ENCODE measurements at places on chromosomes 7 and 10. TPM values are rescaled to one million over a fixed set of nuclear protein-coding genes. Genes with fewer than 3 reads are reported as not detected.

Gene SPDYE18
- total RNA-seq = not detected

DNA sequence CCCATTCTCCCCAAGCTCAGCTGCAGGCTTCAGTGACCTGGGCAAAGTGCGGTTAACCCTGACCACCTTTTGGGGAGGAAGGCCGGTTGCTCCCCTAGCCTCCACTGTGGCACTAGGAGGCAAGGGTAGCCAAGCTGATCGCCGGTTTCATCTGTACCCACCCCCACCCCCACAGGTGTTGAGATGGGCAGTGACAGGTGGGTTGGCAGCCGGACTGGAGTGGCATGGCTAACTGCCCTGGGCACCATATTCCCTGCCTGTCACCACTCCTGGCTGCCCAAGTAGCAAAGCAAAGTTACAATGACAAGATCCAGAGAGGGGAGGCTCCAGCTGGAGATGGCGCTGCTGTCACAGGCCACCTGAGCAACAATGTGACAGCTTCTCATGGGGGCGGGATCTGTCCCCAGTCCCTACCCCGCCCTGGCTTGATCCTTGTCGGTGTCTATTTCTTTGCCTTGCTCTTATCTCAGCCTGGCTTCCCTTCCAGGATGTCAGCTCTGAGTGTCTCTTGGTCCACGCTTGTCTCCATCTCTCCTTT lies 27.0 kb upstream of the BMS1 start:
- DNase-seq = no peak

DNA sequence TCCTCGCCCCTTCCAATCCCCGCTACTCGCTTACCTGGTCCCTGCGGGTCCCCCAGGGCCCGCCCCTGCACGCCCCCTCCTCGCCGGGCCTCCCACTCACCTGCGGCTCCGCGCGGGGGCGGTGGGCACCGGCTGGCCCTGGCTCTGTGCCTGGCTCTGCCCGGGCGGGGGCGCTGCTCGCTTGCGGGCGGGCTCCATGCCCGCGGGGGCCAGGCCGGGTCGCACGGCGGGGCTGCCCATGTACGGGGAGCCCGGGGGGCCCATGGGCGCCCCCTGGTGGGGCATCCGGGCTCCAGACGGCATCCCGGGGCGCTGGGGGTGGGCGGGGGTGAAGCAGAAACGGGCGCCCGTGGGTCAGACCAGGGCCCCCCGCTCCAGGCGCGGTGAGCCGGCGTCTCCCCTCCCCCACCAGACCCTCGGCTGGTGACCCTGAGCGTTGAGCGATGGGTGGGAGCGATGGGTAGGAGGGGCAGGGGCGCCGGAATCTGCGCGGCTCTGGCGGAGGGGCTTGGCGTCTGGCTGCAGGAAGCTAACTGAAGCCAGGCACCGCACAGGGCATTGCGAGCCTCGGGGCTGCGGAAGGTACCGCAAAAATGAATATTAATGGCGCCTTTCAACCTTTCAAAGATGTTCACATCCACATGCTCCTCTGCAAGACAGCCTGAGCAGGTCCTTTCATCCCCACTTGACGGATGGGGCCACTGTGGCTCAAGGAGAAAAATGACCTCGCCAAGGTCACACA lies 3.0 kb downstream of the SMARCD3 start:
- DNase-seq = peak; percentile 99

GRCh38 chr7:81693080-81693479 lies 76.8 kb downstream of the HGF start:
- DNase-seq = no peak

DNA sequence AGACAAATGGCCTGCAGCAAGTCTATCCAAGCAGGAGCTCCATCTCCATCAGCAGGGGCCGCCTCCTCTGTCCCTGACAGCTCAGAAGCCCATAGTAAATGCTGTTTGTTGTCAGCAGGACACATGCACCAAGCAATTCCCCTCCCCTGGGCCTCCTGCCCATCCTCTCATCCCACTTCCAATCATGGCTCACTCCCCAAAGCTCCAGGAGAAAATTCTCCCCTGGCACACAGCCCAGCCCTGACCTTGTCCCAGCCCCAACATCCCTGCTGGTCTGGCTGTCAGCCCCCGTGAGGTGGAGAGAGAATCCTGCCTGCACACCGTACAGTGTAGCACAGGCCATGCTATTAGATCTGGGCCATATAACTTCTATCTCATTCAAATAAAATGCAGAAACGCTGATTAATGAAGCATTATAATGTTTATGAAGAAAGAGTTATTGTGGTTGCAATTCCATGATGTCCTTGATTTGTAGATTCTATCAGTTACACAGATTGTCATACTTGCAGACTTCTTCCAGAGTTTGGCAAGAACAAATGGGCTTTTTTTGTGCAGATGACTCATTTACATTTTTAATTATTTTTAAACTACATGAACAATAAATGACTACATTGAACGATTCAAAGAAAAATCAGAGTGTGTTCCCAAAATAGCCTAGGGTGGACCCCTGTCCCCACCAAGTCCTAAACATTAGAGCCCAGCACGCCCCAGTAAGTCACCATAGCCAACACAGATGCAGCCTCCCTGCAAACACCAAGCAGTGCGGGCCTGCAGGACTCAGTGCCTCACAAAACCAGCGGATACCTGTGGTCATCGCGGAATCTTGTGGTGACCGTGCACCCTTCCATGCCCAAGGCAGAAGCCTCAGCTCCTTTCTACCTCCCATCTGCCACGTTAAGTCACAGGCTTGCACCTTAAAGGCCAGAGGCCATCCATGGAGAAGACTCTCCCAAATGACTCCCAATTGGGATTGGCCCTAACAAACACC lies 70.1 kb downstream of the COBL start:
- no peak for DNase-seq

GRCh38 chr10:129622736-129623135 lies 155.7 kb downstream of the MGMT start:
- DNase-seq = no peak

Gene FXYD4
- not detected for total RNA-seq

- DNase-seq = no peak
Measured at GRCh38 chr10:76711222-76711997, 926.2 kb downstream of the KCNMA1 start.

- no peak for DNase-seq
Measured at GRCh38 chr7:156816943-156817572, 75.9 kb downstream of the LMBR1 start.

Gene MMS19
- 60.4 TPM for total RNA-seq

DNA sequence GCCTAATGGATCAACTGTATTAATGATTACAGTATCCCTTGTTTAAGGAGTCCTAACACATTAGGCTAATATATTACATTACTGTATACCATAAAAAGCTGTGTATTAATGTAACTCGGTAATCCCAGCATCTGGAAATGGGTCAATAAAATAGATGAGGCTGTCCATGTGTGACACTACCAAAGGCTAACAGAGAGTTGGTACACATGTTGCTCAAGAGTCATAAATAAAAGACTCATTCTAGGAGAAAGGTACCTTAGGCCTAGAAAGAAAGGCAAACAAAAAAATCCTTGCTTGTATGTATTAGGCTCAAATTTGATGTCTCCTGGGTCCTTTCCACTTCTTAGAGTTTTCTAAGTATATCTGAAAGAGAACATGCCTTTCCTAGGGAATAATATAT lies 14.6 kb downstream of the MCMBP start:
- DNase-seq = no peak

GRCh38 chr10:86411852-86412560 lies 45.4 kb upstream of the GRID1 start:
- DNase-seq = no peak

- DNase-seq = peak; percentile 79
Measured at GRCh38 chr7:90856351-90857070, 260.4 kb downstream of the CDK14 start.

DNA sequence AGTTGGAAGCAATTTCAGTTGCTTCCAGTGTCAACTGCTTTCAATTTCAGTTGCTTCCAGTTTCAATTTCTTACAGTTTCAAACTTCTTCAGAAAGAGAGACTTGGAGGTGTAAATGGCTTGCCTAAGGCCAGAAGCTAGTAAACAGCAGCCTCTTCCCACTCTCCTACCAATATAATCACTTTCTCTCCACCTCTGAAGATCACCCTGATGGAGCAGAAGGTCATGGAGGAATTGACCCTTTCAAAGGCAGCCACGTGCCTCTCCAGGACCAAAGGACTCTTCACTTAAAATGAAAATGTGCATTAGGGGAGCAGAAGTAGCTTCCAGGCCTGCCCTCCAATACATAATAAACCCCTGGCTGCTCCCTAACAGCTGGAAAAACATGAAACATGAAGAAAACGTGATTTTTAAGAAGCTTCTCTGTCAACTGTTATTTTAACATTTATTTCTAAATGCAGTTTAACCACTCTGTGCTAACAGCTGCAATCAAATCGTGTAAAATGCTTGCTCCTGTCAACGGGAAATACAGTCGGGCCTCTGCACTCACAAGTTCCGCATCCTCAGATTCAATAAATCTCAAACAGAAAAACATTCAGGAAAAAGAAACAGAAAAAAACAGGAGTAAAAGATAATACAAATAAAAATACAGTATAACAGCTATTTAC lies 1020.6 kb downstream of the XPNPEP1 start:
- no peak for DNase-seq

DNA sequence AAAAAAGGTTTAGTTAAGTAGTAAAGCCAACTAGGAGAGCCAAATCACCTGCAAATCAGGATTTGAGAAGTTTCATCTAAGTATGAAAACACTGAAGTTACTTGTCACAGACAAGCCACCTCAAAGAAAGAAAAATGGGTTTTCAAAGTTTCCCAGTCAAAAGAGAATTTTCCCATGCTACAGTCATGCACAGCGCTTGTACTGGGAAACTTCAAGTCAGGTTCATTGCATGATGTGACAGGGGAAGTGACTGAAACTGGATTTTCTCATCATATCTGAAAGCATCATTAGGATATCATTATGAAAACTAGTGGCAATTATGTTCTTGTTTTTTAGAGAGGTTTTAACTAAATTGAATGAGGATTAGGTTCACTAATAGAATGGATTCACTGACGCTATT lies 167.0 kb downstream of the SGMS1 start:
- DNase-seq = no peak

GRCh38 chr7:128032605-128033235 lies 1.5 kb upstream of the LRRC4 start:
- peak; percentile 95 for DNase-seq

- DNase-seq = no peak
Measured at GRCh38 chr7:13724977-13725566, 264.4 kb downstream of the ETV1 start.

GRCh38 chr7:142956951-142957623 lies 5.1 kb downstream of the KEL start:
- DNase-seq = no peak

DNA sequence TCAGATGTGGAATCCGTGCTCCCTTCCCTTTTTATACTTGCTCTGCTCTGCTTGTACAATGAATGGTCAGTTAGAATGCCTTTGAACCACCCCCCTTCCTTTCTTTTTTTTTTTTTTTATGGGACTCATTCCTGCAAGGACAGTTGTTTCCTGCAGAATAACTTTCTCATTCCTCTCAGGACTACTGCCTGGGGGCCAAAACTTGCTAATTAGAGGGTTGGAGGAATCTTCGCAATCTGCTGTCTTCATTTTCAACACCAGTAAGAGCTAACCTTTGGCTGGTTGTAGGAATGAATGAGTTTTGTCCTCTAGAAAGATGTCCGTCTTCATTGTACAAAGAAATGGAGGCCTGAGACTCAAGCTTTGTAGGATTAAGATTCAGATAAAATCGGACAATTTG lies 868.1 kb downstream of the LRMDA start:
- DNase-seq = no peak

DNA sequence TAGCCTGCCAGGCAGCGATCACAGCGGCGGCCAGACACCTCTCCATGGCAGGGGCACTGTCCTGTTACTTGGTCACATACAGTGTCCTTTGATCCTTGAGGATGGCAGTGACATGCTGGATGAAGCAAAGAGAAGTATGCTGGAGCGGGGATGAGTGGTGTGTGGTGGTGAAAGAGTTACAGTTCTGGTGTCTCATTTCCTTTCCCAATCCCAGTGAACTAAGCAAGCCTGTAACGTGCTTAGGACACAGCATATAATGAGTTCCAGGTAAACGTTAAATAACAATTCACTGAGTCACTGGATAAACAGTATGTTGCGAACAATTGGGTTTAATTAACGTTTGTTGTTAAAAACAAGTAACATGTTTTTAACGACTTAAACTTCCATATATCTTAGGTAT lies 63.5 kb upstream of the LAMB1 start:
- no peak for DNase-seq

Data from osteoblast (primary cell).